ENCODE measurements at places on chromosomes 4 and X. TPM values are rescaled to one million over a fixed set of nuclear protein-coding genes. Genes with fewer than 3 reads are reported as not detected.

PDGFC gene
- 19.1 TPM for total RNA-seq

ESX1 gene
- not detected for total RNA-seq

HPRT1 gene
- 26.6 TPM for total RNA-seq

UGT2B10 gene
- total RNA-seq = not detected

SPARCL1 gene
- 8.6 TPM for total RNA-seq

GPC3 gene
- total RNA-seq = 29.4 TPM

PABPC4L gene
- 4.3 TPM for total RNA-seq

FRMPD3 gene
- total RNA-seq = 1.8 TPM

PAGE1 gene
- not detected for total RNA-seq

DNA sequence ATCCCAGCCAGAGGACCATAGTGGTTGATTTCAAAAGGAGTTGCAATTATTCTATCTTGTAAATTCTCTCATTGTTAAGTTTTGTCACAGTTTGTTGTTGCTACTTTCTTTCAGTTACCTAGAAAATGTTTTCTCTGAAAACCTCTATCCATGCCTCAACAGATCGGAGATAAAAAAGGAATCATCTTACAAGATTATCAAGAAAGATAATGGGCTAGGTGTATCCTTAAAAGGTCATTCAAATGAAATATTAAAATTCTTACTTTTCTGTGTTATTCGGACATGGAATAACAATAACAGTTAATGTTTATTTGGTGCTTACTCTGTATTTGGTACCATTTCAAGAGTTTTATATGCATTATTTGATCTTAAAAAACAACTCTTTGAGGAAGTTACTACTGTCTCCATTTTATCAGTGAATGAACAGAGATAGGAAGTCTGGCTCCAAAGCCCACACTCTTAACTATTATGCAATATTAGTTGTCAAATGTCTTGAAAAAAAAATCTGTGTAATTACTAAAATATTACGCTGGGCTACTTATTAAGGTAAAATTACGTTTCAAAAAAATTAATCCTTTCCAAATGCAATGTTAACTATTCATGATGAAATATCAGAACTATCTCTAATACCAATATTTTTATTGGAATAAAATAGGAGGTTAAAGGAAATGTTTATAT lies 97.5 kb downstream of the SNCA start:
- H3K4me1 ChIP-seq = no peaks in the 10 kb centered on the region
- H3K27ac ChIP-seq = no peak overlapping the region
- no peaks in the 10 kb centered on the region for H3K27me3 ChIP-seq
- H3K4me3 ChIP-seq = no peak overlapping the region
- H3K36me3 ChIP-seq = peaks cover 10% of the 10 kb centered on the region
- no peak for DNase-seq

DNA sequence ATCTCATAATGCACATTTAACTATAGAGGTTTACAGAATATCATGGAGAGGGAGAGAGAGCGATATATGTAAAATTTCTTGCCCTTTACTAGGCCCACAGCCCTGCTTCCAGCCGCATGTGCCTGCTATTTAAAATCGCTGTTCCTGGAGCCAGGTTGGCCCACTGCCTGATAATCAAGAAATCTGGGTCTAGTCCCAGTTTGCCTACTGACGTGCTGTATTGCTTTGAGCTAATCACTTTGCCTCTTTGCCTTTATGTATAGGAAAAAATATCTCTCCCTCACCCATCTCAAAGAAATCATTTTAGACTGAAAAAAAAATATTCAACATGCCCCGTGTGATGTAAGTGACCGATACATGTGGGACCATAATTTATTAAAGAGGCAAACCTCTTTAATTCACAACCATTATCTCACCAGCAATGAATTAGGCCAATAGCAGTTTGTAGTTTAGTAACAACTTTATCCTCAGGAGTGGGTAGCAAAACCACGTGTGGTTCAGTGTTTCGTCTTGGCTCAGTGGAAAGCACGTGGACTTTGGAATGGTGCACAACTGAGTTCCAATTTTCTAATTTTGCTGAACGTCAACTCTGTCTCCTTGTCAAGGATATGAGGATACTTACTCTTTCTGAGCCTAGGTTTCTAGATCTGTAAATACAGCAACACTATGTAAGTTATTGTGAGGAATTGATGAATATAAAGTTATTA lies 62.6 kb downstream of the GRXCR1 start:
- no peaks in the 10 kb centered on the region for H3K36me3 ChIP-seq
- peaks cover 4% of the 10 kb centered on the region for H3K27me3 ChIP-seq
- peaks cover 8% of the 10 kb centered on the region for H3K4me1 ChIP-seq
- H3K27ac ChIP-seq = no peak overlapping the region
- no peak overlapping the region for H3K4me3 ChIP-seq

DNA sequence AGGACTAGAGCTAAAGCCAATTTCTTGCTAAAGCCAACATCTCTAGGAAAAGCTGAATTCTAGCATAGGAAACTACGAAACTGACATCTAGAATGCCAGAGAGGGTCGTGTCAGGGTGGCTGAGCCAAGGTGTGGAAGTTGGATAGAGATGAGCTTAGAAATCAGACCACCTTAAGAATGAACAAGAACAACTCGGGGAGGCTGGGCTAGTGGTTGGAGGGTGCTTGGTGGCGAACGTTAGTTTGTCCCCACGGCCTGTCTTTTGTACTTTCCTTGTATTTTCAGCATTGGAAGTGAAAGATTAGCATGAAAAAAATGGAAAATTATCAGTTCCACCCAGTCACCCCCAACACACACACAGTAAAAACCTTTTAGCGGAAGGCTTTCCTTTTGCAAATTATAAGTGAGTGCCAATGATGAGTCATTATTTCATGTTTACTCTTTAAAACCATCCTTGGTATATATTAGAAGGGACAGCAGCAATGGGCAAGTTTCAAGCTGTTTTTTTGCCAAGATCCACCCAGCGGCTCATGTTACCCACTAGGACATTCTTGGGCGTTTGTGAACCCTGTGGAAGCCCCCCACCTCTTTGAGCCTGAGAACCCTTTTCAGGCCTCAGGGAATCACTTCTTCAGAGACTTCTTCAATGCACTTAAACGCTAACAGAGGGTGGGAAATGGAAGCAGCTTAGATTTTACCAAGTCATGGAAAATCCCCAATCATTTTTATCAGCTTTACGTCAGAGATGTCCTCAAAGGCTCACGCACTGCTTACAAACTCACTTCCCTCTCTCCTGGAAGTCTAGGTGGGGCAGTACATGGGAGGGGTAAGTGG lies 4.9 kb upstream of the PPEF1 start:
- no peaks in the 10 kb centered on the region for H3K36me3 ChIP-seq
- H3K27me3 ChIP-seq = no peaks in the 10 kb centered on the region
- H3K4me1 ChIP-seq = peaks cover 3% of the 10 kb centered on the region
- H3K27ac ChIP-seq = no peak overlapping the region
- no peak overlapping the region for H3K4me3 ChIP-seq
- no peak for DNase-seq

- DNase-seq = no peak
- H3K4me3 ChIP-seq = no peak overlapping the region
- no peaks in the 10 kb centered on the region for H3K4me1 ChIP-seq
Observed at GRCh38 chr4:162347156-162347841, 183.5 kb upstream of the FSTL5 start.

GRCh38 chr4:150256225-150256620 lies 178.0 kb downstream of the DCLK2 start:
- no peak for DNase-seq
- H3K36me3 ChIP-seq = peaks cover 35% of the 10 kb centered on the region
- H3K4me3 ChIP-seq = peak overlapping the region; percentile 74
- H3K27ac ChIP-seq = peak overlapping the region; percentile 8
- peaks cover 32% of the 10 kb centered on the region for H3K4me1 ChIP-seq

DNA sequence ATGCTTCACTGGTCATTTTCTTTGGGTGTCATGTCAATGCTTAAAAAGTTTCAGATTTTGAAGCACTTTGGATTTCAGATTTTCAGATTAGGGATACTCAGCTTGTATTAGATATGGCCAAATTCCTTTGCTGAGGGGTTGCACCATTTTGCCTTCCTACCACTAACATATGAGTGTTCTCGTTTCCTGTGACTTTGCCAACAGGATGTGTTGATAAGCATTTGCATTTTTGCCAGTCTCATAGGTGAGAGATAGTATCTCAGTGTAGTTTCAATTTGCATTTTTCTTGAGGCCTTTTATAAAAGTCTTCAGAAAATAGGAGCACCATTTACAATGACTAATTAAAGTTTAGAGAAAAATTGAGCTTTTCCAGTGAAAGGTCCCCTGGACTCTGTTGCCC lies 71.6 kb upstream of the CLCN4 start:
- no peaks in the 10 kb centered on the region for H3K4me1 ChIP-seq
- H3K27me3 ChIP-seq = no peaks in the 10 kb centered on the region
- peaks cover 3% of the 10 kb centered on the region for H3K36me3 ChIP-seq
- no peak overlapping the region for H3K27ac ChIP-seq
- no peak overlapping the region for H3K4me3 ChIP-seq
- no peak for DNase-seq

DNA sequence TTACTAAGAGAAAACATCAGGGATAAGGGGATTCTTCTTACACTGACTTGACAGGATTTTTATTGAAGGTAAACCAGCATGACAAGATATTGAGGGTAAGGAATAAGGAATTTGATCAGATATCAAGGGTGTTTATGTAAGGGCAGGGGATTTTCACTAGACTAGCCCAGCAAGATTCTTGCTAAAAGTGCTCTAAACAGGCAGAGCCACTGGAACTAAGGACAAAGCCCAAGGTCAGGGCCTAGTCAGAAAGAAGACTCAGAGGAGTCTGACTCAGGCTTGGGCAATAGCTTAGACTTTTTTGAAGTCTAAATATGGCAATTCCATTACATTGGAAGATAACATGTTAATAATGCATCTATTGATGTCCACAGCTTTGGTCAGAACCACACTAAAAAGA lies 6.5 kb upstream of the GLRA3 start:
- H3K27ac ChIP-seq = no peak overlapping the region
- no peaks in the 10 kb centered on the region for H3K36me3 ChIP-seq
- no peak overlapping the region for H3K4me3 ChIP-seq

- H3K36me3 ChIP-seq = peaks cover 8% of the 10 kb centered on the region
- peak overlapping the region; percentile 67 for H3K27ac ChIP-seq
- DNase-seq = no peak
Observed at GRCh38 chrX:15916704-15917084, 62.1 kb upstream of the AP1S2 start.

DNA sequence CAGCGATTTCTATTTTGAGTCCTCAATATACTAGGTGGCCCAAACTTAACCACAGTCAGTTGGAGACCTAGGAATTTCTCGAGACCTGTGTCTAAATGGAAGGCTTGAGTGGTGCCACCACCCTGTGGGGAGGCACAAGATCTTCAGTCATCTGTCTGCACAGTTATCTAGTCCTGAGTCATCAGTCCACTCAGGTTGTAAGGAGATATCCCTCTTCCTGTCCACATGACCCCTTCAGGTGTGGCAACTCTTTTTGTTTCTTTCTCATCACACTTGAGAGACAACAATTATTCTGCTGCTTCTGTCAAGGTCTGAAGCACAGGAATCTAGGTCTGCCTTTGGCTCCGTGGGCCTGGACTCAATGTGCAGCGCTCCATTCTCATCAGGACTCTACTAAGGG lies 64.4 kb upstream of the IBSP start:
- H3K4me3 ChIP-seq = no peak overlapping the region
- DNase-seq = no peak
- no peaks in the 10 kb centered on the region for H3K4me1 ChIP-seq
- H3K36me3 ChIP-seq = no peaks in the 10 kb centered on the region

DNA sequence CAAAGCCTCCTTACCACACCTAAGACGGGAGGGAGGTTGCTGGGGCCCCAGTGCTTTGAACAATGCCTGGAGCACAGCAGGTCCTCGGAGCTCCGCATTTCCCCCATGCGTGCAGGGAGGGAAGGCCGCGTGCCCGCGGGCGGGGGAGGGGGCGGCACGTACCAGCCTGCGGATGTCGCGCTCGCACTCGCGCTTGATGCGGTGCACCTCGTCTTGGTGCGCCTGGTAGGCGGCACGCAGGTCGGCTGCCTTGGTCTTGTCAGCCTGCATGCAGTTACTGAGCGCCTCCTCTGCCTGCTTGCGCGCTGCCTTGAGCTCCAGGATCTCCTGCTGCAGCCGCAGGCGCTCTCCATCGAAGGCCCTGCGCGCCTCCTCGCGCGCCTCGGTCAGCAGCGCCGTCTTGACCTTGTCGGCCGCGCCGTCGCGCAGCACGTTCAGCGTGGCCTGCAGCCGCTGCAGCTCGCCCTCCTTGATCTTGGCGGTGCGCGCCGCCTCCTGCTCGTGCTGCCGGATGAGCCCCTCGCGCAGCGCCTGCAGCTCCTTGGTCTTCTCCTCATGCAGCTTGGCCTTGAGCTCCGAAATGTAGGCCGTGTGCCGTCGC lies 87.2 kb upstream of the C4orf50 start:
- peaks cover 19% of the 10 kb centered on the region for H3K4me1 ChIP-seq
- no peak overlapping the region for H3K4me3 ChIP-seq
- peaks cover 7% of the 10 kb centered on the region for H3K27me3 ChIP-seq
- DNase-seq = no peak

DNA sequence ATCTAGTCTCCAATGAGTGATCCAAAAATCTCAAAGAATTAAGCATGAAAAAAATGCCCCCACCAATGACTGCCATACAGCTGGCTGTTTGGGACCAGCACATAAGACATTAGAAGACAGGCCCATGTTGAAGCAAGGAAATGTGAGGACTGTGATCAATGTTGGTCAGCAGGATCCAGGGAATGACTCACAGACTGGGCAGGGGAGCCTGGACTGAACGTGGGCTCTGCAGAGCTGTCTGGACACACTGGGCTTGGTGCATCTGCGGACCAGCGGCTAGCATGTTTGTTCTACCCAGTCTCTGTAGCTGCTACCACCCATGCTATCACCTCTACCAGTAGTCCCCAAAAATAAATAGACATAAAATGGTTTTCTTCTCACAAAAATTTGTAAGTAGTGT lies 108.6 kb downstream of the PALLD start:
- DNase-seq = no peak
- no peaks in the 10 kb centered on the region for H3K27me3 ChIP-seq
- peak overlapping the region; percentile 5 for H3K27ac ChIP-seq
- peaks cover 29% of the 10 kb centered on the region for H3K4me1 ChIP-seq

DNA sequence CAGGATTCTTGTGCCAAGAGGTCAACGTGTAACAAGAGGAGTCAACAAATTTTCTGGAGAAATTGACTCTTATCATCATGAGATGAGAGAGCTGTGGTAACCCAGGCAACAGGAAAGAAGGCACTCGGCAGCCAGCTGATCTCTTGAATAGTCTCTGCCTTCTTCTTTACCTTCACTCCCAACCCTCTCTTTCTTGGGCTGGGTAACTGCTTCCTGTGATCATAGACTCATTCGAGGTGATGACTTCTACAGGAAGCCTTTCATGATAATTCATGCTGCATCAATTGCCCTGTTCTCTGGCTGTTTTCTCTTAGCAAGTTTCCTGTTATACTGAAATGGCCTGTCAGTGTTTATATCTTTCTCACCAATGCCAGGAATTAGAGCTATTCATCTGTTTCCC lies 70.8 kb upstream of the FSTL5 start:
- H3K27me3 ChIP-seq = no peaks in the 10 kb centered on the region
- H3K4me1 ChIP-seq = no peaks in the 10 kb centered on the region
- DNase-seq = no peak
- no peak overlapping the region for H3K27ac ChIP-seq

Measured in neural crest cell (in vitro differentiated cells).